ENCODE measurements at places on chromosomes 7 and 10.
A peak's percentile ranks its signal among the peaks of the same experiment; 100 is the strongest.

- no peak for DNase-seq
Observed at GRCh38 chr10:122089311-122090017, 100.5 kb downstream of the TACC2 start.

DNA sequence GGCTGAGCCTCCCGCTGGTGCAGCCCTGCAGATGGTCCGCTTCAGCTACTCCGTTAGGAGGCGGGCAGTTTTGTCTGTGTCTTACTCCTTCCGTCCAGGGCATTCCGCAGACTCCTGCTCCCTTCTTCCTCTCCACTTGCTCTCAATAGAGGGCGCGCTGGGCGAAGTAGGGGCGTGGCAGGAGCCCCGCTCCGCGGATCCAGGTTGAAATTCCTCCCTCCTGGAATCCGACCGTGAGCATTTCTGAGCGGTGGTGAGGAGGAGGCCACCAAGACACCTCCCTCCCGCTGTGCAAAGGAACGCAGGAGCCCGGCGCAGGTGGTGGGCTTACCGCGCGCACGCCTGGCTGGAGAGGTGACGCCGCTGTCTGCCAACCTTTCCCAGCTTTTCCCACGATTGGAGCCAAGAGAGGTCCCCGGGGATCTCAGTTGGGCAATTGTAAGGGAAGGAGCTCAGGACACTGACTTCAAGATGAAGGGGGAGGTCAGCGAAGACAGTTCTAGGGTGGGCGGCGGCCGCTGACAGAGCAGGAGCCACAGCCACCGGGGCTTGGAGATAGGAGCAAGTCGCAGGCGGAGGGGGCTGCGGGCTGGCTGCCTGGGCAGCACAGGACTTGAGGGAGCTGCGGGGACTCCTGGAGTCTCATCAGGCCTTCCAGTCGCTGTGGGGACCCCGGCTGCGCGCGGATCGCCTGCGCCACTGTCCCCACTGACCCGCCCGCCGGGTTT lies 1011.3 kb downstream of the XPNPEP1 start:
- DNase-seq = no peak

GRCh38 chr7:133230591-133231194 lies 22.2 kb upstream of the EXOC4 start:
- DNase-seq = peak; percentile 8

DNA sequence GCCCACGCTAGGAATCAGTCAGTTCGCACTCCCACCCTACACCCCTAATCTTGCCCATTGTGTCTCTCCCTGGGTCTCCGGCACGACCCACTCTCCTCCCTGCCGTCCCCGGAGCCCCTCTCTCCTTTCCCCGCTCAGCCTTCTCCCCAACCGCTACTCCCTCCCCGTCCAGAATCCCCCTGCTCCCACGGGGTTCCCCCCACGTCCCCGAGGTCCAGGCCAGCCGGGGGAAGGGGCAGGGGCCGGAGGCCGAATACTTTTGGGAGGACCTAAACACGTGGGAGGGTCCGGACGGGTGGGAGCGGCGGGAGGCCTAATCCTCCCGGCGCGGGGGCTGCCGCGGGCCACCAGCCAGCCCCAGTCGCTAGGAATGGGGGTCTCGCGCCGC lies 560 bp downstream of the RARRES2 start:
- no peak for DNase-seq

DNA sequence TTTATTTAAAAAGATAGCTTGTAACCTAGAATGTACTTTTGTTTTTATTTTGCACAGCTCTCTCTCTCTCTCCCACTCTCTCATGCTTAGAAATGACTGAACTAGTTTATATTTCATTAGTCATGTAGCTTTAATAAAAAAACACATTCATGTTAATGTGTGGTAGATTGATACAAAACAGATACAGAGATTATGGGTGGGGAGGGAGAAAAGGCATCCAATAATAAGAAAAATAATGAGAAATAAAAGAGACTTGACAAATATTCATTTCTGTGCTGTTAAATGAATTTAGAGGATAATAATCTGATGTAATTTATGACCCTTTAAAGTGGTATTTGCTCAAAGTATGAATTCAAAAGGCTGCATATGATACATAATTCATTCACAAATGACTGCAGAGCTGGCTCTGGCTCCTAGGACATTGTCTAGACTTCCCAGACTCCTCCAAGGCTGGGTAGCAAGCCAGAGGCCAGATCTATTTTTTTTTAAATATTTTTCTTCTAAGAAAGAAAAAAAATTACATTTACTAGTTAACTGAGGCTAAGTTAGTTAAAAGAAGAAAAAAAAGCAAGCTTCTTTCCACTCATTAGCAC lies 105.7 kb upstream of the DNAJB12 start:
- no peak for DNase-seq

DNA sequence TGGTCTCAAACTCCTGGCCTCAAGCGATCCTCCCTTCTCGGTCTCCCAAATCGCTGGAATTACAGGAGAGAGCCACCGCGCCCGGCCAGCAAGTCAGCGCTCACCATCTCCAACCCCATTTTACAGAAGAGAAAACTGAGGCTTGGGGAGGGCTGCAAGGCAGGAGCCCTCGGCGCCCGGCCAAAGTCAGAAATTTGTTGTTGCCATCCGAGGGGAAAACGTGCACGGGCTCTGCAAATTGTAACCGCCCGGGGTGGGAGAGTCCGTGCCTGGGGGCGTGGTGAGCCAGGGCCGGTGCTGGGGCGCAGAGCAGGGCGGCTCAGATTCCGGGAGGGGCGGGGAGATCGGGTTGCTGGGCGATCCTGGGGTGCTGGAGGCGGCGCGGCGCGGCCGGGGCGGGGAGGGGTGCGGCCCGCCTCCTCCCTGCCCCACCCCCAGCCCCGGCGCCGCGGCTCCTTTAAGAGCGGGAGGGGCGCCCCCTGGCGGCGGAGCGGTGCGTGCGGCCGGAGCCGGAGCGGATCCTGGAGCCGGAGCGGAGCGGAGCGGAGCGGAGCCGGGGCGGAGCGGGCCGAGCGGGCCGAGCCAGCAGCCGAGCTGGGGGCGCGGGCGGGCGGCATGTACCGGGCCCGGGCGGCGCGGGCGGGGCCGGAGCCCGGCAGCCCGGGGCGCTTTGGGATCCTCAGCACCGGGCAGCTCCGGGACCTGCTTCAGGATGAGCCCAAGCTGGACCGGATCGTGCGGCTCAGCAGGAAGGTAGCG lies at the start of gene VPS37D:
Gene VPS37D (plus strand): TSS at position 488 of the 759 bp plus-strand sequence. CDS start 128 bp downstream, at position 616.
- peak; percentile 81 for DNase-seq

DNA sequence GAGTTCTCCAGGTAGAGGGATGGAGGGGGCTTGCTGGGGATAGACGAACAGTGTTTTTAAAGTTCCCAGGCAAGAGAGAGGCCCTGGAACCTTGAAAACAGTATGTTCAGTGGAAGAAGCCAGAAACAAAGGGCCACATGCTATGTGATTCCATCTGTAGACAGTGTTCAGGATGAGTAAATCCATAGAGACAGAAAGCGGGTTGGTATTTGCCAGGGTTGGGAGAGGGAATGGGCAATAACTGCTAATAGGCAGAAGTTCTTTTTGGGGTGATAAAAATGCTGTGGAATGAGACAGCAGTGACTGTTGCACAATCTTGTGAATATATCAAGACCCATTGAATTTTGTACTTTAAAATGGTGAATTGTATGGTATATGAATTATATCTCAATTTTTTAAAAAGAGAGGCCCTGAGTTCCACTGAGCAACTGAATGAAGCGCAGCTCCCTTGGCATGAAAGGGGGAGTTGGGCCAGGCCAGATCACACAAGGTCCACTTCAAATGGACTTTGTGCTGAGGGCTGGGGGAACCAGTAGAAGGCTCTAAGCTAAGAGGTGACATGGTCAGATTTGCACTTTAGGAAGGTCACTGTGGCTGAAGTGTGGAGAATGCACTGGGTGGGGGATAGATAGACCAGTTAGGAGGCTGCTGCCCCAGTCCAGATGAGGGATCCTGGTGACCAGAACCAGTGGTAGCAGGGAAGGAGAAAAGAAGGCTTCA lies 34.0 kb downstream of the LEP start:
- no peak for DNase-seq

DNA sequence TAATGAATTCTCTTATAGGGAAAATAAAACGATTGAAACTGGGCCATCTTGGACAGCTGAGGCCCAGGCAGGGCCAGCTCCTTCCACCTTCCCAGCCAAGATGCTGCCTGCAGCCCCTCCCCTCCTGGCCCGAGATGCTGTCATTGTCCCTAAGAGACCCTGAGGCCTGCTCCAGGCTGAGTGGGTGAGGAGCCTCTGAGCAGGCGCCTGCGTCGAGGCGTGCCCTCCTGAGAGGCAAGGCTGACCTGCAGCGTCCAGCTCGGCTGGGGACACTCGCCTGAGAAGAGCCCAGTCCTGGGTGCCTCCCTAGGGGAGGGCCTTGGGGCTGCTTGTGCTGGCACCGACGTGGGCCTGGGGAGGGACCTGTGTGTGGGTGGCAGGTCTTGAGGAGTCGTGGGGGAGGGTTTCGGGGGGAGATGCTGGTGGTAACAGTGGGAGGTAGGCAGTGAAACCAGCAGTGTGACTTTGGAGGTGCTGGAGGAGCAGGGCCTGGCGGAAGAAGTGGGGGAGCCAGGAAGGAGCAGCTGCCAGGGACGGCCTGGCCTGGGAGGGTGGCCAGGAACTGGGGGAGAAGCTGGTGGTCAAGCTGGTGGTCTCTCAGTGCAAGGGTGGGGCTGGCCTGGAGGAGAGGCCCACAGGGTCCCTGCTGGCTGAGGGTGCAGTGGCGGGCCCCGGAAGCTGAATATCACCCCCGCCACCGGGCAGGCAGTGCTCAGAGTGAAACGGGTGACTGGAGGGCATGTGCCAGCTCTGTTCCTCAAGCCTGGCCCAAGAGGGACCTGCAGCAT lies 7.9 kb downstream of the GPR146 start:
- no peak for DNase-seq

DNA sequence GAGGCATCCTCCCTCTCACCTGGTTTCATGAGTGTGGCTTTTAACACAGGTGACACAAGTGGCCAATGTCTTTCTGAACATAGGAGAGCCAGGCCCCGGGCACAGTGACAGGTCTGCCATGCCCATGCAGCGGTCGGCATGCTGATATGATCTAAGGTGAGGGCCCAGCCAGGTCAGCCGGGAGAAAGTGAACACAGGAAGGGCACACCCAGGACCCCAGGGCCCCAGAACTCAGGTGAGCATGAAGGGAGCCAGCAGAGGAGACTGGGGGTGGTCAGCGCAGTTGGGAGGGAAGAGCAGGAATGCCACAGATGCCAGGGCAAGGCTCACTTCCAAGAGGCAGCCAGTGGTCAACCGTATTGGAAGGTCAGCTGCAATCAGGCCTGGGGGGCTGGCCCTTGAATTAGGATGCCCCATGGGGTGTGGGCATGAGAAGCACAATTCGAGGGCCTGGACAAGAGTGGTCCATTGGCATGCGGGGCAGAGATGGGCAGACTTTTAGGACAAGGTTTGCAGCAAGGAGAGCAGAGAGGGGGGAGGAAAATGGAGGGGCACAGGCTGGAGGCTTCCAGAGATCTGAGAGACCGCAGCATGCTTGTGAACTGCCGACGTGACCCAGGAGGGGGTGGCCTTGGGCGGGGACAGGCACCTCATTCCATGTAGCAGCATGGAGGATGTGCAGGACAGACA lies 3.9 kb upstream of the INPP5A start:
- no peak for DNase-seq

GRCh38 chr10:23047201-23048050 lies 48.0 kb upstream of the MSRB2 start:
- no peak for DNase-seq

DNA sequence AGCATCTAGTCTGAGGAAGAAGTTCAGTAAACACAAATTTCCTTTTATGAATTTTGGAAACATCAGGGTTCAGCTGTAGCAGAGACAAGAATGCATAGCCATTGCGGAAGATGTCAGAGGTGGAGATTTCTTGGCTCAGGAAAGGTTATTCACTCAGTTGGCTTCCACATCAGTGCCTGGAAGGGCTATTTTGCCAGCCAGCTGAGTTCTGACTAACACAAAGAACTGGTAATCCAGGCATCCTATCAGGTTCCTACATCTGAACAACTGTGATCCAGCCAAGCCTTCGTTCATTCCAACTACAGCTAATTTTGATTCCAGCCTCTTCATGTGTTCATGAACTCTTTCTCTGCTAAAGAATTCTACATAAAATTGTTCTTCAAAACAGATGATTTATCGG lies 965.6 kb downstream of the XPNPEP1 start:
- no peak for DNase-seq

- no peak for DNase-seq
Observed at GRCh38 chr7:37009125-37009675, 284.9 kb upstream of the AOAH start.

DNA sequence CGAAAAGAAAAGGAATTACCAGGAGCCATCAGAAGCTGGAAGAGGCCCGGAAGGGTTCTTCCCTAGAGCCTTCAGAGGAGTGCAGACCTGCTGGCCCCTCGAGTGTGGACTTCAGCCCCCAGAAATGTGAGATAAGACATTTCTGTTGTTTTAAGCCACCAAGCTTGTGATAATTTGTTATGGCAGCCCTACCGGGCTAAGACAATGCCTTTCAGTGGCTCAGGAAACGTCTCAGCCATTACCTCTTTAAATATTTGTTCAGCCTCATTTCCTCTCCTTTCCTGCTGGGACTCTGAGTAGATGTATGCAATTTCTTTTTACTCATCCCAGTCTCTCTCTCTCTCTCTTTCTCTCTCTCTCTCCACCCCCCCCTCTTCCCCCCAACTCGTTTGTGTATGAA lies 174.7 kb upstream of the GRB10 start:
- no peak for DNase-seq

- DNase-seq = no peak
Observed at GRCh38 chr7:40234046-40234445, 99.2 kb downstream of the SUGCT start.

- DNase-seq = no peak
Observed at GRCh38 chr10:49817845-49818244, 55.7 kb upstream of the OGDHL start.

DNA sequence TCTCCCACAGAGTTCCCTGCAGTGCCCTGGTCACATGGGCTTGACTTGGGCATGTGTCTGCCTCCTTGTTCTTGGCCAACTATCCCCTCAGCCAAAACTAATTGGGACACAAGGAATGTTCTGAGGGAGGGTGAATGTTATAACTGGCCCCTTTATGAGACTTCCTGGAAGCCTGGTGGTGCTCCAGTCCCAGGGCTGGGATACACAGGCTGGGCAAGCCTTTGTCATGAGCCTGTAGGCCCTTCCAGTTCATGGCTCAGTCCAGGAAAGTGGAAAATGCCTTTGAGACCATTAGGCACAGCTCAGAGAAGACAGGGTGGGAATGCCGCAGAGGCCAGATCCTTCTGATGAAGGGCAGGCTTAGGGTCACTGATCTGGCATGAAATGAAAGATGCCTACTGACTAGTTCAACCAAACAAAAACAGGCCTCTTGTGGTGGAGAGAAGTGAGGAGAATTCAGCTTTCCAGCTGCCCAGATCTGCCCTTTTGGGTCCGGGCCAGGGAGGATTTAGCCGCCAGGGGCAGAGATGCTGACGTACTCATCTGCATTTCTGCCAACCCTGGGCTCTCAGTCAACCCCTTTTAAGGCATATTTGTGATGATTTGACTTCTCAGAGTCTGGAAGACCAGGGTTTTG lies 961.5 kb downstream of the KCNMA1 start:
- no peak for DNase-seq

- DNase-seq = no peak
Observed at GRCh38 chr10:12255048-12255447, 59.1 kb downstream of the CDC123 start.

Data from stimulated activated CD4-positive, alpha-beta T cell treated with anti-CD3 and anti-CD28 coated beads, TNF-alpha, amount 100 ng/mL, for 48 hours (primary cell).